ENCODE measurements at places on chromosomes 7 and 10. TPM values are rescaled to one million over a fixed set of nuclear protein-coding genes. Genes with fewer than 3 reads are reported as not detected.

DNA sequence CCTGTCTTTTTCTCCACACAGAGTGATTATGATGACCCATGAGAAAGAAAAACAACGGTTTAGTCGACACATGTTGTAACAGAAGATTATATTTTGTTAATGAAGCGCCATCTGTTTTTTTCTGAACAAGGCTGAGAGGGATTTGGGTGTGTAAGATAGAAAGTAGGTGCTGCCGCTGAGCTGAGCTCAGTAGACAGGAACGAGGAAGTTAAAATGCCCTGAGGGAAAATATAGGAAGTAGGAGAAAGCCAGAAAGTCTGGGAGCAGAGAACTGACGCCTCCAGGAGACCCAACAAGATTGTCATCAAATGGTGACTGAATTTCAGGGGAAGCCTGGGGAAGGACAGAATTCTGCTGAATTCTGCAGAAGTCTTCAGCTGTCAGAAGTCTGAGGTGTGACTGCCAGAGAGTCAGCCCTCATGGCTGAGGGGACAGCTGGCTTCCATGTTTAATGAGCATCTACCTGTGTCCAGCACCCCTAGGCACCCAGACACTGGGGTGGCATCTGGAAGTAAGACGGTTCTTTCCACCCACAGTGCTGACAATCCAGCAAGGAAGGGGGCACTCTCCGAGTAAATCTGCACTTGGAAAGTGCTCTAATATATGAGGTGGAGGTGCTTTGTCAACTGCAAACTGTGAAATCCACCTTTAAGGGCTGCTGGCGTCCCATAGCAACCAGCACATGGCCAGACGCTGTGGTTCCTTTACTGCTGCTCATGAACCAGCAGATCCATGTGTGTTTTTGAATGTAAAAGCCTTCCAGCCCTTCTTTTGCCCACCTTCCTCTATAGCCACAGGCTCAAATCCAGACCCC lies 12.5 kb upstream of the TSPAN15 start:
- DNase-seq, result no peak

DNA sequence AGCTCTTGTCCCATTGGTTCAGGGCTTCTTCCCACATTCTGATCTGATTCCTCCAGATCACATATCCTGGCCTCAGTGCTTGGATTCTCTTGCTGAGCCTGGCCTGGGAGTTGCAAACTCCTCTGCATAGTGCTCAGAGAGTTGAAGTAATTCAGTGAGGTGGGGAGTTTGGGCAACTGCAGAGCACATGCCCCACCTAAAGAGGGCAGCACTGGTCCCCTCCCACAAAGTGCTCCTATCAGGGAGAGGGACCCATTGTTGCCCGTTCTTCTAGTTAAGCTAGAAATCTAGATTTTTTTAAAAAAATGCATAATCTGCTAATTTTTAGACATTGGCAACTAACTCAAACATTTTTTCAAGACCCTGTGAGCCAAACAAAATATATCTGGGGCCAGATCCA lies 45.1 kb downstream of the CHN2 start:
- no peak for DNase-seq

GRCh38 chr10:84395581-84395980 lies 67.2 kb downstream of the CCSER2 start:
- no peak for DNase-seq

The GIMAP6 gene
- polyA plus RNA-seq, result 10.3 TPM

- DNase-seq, result no peak
Observed at GRCh38 chr7:74575083-74575784, 82.3 kb upstream of the GTF2I start.

GRCh38 chr10:91682912-91683311 lies 50.0 kb upstream of the PPP1R3C start:
- no peak for DNase-seq

The ALKBH4 gene
- polyA plus RNA-seq, result 10.2 TPM

GRCh38 chr7:42143711-42144600 lies 93.1 kb downstream of the GLI3 start:
- DNase-seq, result no peak

DNA sequence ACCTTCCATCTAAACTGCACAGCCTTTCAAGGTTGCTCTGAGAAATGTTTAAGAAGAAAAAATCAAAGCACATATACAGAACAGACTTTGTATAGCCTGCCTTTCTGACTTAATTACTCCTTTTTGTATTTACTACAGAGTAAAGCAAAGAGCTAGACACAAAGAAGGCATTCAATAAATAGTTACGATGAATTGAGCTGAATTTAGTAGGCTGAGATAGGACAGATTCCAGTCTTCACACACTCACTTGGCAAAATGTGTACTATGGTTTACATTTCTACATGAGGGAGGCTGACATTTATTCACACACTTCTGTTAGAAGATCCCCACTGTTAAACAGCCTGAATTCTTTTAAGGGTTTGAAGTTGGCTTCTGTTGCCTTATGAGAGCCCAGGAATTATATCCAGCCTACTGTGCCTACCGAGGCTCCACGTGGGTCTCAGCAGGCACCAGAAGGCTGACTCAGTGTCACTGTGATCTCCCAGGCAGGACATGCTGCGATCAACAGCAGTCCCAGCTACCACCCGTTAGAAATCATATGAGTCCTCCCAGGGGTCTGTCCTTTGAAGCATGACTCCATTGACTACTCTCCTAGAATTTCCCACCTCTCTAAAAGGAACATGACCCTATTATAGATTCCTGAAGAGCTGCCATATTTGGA lies 24.5 kb upstream of the SLC25A13 start:
- DNase-seq, result no peak

The WIPF3 gene
- 4.3 TPM for polyA plus RNA-seq

DNA sequence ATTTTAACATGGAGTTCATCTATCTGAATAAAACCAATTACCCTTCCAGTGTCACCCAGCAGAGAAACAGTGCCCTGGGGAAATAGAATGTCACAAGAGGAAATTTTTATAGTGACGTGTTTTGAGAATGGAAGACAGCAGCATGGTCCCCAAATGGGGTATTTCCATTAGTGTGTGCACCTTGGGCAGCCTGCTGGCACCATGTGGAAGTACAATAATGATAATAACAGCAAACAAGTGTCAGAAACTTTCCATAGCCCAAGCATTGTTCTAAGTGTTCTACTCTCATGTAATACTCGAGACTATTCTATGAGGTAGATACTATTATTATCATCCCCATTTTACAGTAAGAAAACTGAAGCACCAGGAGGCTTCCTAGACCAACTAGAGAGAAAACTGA lies 2.2 kb upstream of the PDE1C start:
- no peak for DNase-seq

DNA sequence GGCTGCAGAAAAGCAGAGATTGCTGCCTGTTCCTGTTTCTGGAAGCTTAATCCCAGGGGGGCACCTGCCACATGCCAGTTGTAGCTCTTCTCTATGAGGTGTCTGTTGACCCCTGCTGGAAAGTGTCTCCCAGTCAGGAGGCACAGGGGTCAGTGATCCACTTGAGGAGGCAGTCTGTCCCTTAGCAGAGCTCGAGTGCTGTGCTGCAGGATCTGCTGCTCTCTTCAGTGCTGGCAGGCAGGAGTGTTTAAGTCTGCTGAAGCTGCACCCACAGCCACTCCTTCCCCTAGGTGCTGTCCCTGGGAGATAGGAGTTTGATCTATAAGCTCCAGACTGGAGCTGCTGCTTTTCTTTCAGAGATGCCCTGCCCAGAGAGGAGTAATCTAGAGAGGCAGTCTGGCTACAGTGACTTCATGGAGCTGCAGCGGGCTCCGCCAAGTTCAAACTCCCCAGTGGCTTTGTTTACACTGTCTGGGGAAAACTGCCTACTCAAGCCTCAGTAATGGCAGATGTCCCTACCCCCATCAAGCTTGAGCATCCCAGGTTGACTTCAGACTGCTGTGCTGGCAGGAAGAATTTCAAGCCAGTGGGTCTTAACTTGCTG lies 57.6 kb upstream of the CROT start:
- DNase-seq, result no peak

DNA sequence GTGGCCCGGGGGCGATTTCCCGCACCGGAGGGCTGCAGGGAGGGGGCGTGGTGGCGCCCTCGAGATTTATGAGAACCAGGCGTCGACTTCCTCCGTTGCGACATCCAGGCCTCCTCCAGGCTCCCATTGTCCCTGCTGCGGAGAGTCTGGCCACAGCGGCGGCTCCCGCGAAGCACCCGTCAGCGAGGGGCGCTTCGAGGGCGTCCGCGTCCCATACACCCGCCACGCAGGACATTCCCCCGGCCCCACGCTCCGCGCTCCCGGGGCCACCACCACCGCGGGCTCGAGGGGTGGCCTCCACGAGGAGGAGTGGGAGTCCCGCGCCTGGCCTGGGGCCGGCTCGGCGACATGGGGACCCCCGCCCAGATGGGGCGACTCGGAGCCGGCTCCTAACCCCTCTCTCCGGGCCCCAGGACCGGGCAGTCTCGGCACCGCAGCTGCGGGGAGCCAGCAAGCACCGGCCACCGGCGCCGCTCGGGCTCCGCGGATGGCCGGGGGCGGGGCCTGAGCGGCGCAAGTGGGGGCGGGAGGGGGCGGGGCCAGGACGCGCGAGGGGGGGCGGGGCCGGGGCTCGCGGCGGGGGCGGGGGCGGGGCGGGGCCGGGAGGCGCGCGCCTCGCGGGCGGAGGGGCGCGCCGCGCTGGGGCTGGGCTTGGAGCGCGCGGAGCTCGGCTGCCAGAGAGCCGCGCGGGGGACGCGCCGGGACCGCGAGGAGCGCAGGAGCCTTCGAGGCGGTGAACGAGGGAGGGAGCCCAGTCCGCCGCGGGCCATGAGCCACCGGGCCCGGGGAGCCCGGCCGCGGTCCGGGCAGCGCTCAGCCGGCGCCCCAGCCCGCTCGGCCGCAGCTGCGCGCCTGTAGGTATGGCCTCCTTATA lies at the start of gene SH2B2:
Gene SH2B2, plus strand, starts transcription at position 632 of the 874 bp plus-strand sequence. CDS start 13,683 bp downstream, outside the sequence.
- peak; percentile 88 for DNase-seq

- DNase-seq, result no peak
Observed at GRCh38 chr7:24378871-24379616, 95.1 kb downstream of the NPY start.

The TACC2 gene
- 25.8 TPM for polyA plus RNA-seq

DNA sequence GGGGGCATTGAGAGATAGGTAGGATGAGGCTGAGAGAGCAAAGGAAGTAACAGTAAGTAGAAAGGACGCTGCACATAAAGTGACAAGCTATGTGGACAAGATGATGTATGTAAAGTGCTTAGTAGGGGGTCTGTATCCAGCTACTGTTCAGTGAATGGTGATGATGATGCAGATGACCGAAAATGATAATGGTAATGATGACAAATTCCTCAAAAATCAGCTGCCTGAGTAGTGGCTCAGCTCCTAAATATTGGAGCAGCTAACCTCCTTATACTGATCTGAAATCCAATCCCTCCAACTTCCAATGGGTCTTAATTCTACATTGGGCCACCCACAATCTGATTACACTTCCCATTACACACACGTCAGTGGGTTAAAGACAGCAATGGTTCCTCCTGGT lies 27.1 kb upstream of the KCNMA1 start:
- no peak for DNase-seq

- no peak for DNase-seq
Observed at GRCh38 chr10:4240608-4241197, 455.7 kb upstream of the KLF6 start.

The LAMB1 gene
- polyA plus RNA-seq, result 32.3 TPM

The GHRHR gene
- not detected for polyA plus RNA-seq

- DNase-seq, result no peak
Observed at GRCh38 chr10:70320751-70321150, 36.9 kb upstream of the NPFFR1 start.

The CPN1 gene
- not detected for polyA plus RNA-seq

The SLC16A9 gene
- 0.25 TPM for polyA plus RNA-seq

DNA sequence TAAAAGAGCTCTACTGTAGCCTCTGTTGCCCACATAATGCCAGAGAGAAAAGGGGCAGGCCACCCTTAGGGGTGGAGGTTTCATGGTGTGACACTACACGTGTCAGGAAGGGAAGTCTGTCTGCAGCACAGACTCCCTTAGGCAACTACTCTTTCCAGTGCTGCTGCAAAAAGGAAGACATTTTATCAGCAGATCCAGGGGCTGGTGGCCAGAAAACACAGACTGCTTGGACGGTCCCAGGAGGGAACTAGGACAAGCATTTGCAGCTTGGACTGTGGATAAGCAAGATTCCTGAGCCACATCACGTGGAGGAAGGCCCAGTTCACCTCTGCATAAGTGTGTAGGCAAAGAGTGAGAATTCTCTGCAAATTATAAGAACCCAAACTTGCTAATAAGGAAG lies 220.8 kb downstream of the FANK1 start:
- no peak for DNase-seq

- no peak for DNase-seq
Observed at GRCh38 chr10:96524741-96525140, 11.0 kb upstream of the TLL2 start.

DNA sequence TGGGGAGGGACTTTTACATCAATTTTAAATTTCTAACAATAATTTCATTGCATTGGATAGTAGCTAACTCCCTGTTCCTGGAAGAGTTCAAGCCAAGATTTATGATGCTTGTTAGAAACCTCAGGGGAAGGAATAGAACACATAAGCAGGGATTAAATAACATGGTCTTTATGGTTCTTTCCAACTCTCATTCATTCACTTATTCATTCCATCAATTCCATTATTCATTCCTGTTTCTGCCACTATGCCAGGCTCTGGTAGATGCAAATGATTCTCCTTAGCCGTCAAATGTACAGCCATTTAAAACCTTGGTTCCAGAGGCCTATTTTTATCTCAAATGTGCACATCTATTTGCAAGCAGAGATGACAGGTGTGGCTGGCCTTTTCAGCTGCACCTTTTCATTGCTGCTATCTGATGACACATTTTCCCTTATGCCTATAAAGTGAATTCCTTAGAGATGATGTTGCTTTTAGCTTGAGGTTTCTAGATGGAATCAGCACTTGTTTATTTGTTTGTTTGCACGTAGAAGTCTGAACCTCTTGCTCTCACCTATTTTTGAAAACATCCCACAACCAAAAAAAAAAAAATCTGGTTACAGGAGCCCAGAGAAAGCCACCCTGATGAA lies 205.7 kb upstream of the IGFBP3 start:
- DNase-seq, result no peak

The PLEKHS1 gene
- polyA plus RNA-seq, result 0.03 TPM

DNA sequence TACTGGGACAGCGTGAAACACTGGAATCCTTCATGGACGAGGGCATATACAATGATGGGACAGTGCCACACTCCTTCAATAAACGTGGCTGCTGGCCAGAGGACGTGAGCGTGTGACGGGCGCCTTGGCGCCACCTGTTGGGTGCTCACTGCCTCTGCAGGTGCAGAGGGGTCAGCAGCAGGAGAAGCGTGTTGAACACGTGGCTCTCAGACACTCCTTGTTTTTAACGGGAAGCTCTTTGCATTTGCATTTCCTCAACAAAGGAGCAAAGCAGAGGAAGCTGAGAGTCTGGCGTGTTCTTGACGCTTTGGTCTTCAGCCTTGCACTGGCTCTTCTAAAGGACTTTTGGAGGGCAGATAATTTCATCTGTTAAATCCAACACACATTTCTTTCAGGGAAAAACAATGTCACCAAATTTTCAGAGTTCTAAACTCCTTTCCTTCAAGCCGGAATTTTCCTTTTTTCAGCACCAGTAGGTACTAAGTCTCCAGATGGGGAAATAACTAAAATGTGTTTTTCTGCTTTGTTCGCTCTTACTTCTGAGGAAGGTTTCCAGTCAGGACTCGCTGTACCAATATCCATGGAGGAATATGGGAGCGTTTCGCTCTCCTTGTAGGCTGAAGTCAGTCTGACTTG lies 2.9 kb upstream of the GET4 start:
- DNase-seq, result peak; percentile 91

- DNase-seq, result no peak
Observed at GRCh38 chr7:24500599-24500998, 72.7 kb upstream of the PALS2 start.

- no peak for DNase-seq
Observed at GRCh38 chr7:115359955-115360354, 438.1 kb downstream of the MDFIC start.
